ENCODE measurements at places on chromosomes 2 and 18.

- no peak for DNase-seq
Observed at GRCh38 chr2:205564346-205565141, 117.8 kb upstream of the NRP2 start.

- no peak for DNase-seq
Observed at GRCh38 chr2:62464221-62465007, 41.6 kb downstream of the TMEM17 start.

- peak; percentile 57 for DNase-seq
Observed at GRCh38 chr2:61949714-61950560, 44.5 kb downstream of the COMMD1 start.

DNA sequence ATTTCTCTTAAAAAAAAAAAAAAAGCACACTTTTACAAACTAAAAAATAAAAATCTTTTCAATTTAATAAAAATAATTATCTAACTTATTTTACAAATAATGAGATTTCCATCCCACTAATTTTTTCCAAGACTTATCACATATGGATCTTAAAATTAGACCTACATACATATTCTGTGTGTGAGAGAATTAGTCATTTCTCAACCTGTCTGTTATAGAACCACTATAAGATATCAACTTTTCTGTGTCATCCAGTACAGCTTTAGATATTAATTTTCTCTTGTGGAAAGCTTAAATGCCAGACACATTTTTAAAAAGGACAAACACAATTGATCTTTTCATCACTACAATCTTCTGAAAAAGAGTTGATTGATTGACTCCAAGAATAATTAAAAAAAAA, 38.1 kb downstream of the FANCL start:
- DNase-seq: no peak

GRCh38 chr2:216012133-216012829, 1.1 kb downstream of the MREG start:
- peak; percentile 45 for DNase-seq

DNA sequence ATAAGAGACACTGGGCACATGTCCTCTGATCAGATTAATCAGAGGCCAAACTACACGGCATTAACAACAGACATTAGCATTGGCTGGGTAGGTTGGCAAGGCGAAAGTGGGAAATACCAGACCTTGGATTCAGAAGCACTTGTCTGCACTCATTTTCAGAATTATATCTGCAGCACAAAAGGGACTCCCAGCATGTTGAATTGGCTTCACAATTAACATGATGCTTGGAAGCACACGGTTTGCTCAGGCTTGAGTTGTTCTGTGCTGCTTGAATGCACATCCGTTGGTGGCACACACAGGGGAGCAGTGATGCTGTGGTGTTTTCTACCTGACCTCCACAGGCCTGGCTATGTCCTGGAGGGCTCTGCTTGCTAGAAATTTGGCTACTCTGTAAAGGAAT, 83.9 kb downstream of the ACTR3 start:
- DNase-seq: no peak

DNA sequence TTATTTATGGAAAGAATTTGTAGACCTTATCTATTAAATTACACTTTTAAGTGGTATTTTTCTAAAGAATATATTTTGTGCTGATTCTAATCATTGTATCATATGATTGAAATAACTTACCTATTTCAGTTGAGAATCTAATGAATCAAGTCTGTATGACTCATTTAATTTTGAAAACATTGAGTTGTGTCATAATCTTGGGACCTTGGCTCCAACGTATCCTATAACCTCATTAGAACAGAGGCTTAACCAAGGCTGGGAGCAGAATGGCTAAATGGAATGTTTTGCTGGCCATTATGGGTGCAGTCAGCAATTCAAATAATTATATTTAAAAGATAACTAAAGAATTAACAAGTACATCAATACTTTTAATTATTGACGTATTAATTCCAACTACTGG, 19.6 kb upstream of the GULP1 start:
- DNase-seq: no peak

DNA sequence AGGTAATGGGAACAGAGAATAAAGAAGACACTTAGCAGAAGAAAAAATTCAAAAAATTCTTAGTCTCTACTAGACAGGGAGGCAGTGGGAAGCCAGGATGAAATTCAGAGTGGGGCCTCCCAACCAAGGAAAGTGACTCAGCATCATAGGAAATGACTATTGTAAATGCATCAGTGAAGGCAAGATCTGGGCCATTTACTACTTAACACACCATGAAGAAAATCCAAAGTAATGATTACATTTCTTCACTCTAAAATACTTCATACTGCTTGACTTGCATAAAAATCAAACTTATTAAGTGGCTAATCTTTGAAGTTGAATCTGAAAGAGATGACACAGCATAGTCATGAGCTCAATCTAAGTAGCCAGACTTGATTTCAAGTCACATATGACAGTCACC, 405.8 kb upstream of the SLC39A10 start:
- no peak for DNase-seq

- DNase-seq: no peak
Observed at GRCh38 chr18:11482271-11482670, 127.1 kb upstream of the SLC35G4 start.

DNA sequence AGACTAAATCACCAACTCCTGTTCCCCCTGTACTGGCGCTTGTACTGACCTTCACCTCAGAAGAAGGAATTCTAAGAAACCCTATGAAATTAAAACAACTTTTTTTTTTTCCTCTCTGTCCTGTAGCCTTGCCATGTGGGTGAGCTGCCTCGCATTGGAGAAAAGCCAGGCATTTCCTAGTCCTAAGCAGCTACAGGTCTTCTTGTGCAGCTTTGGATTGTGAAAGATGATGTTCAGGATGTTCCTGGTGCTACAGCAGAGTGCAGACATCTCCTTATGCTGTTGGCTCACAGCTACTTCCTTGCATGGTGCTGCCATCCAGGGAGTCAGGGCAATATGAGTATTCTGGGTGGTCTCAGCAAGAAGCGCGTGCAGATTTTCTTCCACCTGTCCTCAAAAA, 11.9 kb downstream of the PIK3C3 start:
- DNase-seq: no peak

DNA sequence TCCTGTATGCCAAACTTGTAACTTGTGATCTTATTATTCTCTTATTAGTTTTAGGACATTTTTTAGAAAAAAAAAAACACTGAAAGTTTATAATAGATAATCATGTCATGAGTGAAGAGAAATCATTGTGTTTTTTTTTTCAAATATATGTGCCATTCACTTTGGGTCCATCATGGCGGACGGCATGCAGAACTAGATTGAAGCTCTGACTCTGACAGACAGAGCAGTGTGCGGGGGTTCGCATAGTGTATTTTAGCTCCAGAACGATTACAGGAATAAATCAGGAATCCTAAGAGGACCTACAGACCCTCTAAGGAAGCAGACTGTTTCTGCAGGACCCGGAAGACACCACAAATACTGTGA, 484.4 kb upstream of the REG3G start:
- no peak for DNase-seq

DNA sequence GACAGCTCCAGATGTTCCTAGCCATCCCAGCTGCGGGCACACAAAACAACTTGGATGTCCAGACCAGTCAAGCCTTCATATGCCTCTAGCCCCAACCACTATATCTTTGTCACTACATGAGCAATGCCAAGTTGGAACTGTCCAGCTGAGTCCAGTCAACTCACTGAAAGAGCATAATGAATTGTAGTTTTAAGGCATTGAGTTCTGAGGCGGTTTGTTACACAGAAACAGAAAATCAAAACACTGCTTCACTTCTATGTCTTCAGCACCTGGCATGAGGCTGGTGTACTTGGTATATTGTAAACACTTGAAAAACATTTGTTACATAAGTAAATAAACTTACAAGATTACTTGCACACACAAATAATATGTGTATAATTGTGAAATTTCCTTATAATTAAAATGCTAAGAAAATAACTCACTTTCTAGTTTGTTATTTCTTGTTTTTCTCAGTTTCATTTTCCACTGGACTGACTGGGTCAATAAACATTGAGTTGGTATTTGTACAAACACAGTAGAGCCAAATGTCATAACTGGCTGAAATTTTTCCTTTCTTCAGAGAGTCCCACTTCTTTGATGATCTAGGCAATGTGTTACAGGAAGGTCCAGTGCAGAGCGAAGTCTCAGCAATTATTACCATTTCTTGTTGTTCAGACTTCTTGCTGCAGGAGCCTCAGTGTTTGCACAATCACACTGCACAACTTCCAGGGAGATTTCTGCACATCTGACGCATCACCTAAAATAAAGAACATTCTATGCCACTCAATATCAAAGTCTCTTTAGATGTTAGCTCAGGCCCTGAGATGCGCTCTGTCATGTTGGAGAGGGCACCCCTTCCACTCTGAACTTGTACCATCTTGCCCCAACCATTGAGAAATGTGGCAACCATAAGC, 38.2 kb upstream of the DPP4 start:
- no peak for DNase-seq

GRCh38 chr2:98935777-98936352, at the start of gene CRACDL:
Gene CRACDL (minus strand): TSS chr2:98936225. CDS start chr2:98846800, 89,425 bp downstream.
- no peak for DNase-seq

GRCh38 chr2:136310797-136311603, 193.1 kb upstream of the CXCR4 start:
- DNase-seq: no peak

GRCh38 chr2:144324446-144325045, 195.4 kb downstream of the ZEB2 start:
- no peak for DNase-seq

- DNase-seq: no peak
Observed at GRCh38 chr2:195642679-195643068, 14.4 kb upstream of the SLC39A10 start.

DNA sequence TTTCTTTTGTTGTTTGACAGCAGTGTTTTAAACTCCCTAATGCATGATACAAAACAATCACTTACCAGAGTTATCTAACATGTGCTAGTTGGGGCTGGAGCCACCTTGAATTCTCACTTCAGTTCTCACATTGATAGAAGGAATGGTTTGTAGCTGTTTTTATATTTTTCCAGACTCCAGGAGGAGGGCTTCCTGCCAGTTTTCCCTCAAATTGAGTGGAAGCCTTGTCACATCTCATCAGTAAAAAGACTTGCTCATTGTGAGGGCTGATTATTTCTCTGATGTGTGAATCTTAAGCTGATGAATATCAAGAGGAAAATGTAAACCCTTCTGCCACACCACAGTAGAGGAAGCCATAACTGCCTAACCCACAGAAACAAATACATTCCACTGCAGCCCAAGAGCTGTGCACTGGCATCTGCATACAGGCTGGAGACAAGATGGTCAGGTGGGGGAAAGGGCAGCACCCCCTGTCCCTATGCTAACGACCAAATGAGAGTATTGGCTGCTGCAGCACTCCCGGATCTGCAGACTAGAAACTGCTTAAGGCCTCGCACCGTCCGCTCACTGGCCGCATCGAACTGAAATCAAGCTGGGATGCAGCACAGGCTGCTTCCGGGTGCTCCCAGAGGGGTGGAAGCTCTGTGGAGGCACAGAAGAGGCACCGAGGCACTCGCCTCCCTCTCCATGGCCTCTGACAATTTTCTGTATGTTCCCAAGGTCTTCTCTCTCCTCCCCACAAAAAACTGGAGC, 73.7 kb upstream of the TPO start:
- DNase-seq: no peak

DNA sequence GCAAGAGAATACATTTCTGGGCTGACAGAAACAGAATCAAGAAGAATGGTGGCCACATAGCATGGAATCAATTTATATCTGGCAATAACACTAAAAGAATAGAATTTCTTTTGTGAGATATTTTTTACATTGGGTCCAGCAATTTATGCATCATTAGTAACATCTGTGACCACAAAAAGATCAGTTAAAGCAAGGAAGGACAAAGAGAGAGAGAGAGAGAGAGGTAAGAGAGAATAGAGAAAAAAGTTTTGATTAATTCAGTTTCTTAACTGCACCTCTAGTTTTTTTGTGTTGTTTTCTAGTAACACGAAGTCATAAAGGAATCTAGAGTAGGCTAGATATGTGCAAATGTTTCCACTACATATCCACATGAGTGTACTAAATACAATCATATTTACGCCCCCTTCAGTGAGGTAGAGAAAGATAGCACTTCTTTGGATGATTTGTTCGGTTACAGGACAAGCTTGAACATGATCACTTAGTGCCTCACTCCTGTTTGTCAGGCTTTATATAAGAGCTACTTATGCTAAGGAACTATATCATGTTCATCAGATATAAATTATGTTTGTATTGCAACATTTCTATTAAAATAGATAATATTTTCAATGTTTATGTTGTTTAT, 247.4 kb upstream of the COL3A1 start:
- no peak for DNase-seq

DNA sequence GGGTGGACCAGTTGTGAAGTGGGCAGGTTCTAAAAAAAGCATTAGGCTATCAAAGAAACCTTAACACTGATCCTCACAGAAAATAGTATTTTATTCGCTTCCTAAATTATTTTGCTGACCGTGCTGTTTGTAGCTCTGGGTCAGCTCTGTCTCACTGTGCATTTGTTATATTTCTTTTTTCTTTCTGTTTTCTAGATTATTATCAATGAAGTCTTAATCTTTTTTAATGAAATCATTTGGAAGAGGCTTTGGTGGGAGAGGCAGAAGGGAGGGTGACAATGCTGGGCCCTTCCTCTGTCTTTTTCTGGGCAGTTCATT, 213.6 kb downstream of the PTGR3 start:
- DNase-seq: no peak

DNA sequence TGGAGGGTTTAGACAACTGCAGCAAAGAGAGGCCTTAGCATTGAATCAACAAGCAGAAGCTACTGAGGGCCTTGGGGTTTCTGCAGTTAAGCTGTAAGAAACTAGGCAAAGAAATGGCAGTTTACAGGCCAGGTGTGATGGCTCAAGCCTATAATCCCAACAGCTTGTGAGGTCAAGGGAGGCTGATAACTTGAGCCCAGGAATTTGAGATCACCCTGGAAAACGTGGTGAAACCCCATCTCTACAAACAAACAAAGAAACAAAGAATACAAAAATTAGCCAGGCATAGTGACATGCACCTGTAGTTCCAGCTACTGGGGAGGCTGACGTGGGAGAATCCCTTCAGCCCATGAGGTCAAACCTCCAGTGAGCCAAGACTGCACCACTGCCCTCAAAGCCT, 421.6 kb upstream of the CHST9 start:
- no peak for DNase-seq

DNA sequence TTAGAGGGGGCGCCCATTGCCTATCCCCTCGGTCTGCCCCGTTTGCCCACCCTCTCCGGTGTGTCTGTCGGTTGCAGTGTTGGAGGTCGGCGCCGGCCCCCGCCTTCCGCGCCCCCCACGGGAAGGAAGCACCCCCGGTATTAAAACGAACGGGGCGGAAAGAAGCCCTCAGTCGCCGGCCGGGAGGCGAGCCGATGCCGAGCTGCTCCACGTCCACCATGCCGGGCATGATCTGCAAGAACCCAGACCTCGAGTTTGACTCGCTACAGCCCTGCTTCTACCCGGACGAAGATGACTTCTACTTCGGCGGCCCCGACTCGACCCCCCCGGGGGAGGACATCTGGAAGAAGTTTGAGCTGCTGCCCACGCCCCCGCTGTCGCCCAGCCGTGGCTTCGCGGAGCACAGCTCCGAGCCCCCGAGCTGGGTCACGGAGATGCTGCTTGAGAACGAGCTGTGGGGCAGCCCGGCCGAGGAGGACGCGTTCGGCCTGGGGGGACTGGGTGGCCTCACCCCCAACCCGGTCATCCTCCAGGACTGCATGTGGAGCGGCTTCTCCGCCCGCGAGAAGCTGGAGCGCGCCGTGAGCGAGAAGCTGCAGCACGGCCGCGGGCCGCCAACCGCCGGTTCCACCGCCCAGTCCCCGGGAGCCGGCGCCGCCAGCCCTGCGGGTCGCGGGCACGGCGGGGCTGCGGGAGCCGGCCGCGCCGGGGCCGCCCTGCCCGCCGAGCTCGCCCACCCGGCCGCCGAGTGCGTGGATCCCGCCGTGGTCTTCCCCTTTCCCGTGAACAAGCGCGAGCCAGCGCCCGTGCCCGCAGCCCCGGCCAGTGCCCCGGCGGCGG, 1.7 kb downstream of the MYCN start:
- no peak for DNase-seq

GRCh38 chr2:80454628-80455027, 150.1 kb upstream of the LRRTM1 start:
- DNase-seq: no peak

All from COLO829 (cell line).